CD4-positive, alpha-beta T cell treated with Interleukin-15 for 1 hour (primary cell): ENCODE measurements at places on chromosomes 3 and 15.

DNA sequence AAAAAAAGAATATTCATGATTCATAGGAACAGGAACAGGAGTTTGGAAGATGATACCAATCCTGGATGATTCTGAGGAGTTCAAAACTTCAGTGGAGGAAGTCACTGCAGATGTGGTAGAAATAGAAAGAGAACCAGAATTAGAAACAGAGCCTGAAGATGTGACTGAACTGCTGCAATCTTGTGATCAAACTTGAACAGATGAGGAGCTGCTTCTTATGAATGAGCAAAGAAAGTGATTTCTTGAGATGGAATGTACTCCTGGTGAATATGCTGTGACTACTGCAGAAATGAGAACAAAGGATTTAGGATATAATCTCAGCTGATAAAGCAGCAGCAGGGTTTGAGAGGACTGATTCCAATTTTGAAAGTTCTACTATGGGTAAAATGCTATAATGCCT, 72.7 kb downstream of the GSK3B start:
- no peak for DNase-seq

DNA sequence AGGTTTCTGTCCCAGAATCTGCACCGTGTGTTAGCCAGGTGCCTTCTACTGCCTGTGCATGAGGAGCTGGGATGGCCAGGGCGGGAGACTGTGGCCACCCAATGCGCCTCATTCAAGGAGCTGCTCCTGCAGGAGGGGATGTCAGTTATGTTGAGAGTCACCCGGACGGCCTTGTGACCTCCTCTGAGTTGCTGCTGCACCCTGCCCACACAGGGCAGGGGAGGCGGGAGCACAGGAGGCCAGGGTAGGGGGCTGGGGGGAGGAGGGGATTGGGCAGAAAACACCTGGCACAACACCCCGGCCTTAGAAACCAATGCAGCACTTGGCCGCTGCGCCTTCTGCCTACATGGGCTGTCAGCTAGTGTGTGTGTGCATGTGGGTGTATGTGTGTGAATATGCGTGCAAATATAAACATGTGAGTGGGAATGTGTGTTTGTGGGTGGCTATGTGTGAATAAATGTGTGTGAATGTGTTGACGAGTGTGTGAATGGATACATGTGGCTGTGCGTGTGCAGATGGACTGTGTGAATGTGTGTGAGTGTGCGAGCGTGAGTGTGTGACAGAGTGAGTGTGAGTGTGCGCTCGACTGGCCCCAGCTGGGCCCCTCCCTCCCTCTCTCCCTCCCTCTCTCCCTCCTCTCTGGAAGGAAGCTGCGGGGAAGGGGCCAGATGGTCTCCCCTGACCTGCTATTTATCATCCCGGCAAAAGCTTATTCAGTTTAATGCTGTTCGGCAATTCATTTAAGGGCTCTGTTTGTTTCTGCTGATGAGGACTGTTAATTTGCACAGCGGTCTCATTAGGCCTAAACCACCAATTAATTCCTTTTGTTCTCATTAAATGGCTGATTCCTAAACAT, 106.9 kb downstream of the TLE3 start:
- DNase-seq: no peak

DNA sequence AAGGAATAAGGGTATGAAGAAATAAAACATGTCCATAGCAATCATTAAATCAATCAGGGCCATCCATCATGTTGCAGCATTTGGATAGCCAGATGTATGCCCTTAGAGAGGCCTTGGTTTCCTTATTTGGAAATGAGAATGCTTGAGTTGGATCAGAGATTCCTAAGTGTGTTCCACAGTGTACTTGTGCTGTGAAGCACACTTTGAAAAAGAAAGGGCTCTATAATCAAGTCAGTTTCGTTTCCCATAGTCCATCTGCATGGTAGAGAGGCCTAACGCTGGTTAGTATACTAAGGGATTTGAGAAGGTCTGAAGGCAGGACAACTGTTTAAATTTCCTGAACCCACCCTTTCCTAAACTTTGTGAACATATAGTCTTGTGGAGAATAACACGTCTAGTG, 30.9 kb downstream of the RBMS3 start:
- DNase-seq: no peak

DNA sequence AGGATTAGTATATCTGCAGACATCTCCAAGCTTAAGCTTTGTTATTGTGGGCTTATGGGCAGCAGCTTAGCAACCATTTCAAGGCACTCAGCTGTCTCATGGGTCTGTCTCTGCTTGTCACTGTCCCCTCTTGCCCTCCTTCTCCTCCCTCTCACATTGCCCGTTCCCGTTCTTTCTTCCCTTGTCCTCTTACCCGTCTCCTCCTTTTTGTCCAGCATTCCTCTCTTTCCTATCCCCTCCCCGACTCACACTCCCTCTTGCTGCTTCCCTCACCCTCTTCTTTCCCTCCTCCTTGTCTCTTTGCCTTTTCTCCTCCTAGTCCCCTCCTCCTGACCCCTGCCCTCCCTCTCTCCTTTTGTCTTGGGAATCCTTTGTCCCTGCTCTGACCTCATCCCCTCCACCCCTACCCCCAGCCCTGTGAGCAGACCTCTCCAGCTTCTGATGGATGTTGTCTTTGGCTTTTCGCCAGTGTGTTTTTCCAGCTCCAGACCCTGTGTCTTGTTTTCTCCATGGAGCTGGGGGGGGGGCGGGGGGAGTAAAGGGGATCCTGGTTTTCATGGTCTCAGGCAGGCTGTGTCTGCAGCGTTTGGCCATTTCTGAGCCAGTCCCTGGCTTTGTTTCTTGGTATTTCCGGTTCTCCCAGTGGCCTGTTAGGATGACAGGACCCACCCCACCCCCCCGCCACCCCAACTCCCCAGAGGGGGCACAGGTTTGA, 47.9 kb upstream of the TRAK1 start:
- DNase-seq: no peak

DNA sequence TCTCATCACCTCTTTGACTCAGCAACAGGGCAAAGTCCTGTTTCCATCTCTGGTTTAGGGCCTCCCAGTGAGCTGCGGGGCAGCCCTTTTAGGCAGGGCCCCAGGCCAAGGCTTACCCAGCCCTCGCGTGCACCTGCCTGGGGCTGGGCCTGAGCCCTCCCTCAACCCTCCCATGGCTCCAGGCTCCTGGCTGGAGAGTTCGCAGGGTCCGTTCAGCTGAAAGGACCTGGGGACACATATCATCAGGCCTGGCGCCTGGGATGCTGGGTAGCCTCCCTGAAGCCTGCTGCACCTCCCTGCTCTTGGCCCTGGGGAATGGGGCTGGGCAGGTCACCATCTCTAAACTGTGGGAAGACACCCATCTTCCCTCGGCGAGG, 29.7 kb downstream of the HDAC11 start:
- no peak for DNase-seq

DNA sequence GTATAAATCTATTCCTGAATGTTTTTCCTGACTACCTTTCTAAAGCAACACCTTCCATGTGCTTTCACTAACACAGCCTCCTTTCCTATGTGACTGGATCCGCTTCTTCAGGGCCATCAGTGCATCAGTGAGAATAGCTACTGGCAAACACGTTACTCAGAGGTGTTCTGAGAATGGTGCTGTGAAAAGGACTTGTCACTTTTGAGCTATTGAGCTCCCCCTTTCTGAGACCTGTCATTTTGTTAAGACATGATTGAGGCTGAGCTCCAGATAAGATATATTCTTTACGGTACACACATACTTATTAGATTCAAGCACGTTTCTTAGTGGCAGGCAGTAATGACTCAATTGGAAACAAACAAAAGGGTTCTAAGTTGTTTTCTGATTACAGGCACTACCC, 45.0 kb upstream of the ADCY5 start:
- DNase-seq: no peak

DNA sequence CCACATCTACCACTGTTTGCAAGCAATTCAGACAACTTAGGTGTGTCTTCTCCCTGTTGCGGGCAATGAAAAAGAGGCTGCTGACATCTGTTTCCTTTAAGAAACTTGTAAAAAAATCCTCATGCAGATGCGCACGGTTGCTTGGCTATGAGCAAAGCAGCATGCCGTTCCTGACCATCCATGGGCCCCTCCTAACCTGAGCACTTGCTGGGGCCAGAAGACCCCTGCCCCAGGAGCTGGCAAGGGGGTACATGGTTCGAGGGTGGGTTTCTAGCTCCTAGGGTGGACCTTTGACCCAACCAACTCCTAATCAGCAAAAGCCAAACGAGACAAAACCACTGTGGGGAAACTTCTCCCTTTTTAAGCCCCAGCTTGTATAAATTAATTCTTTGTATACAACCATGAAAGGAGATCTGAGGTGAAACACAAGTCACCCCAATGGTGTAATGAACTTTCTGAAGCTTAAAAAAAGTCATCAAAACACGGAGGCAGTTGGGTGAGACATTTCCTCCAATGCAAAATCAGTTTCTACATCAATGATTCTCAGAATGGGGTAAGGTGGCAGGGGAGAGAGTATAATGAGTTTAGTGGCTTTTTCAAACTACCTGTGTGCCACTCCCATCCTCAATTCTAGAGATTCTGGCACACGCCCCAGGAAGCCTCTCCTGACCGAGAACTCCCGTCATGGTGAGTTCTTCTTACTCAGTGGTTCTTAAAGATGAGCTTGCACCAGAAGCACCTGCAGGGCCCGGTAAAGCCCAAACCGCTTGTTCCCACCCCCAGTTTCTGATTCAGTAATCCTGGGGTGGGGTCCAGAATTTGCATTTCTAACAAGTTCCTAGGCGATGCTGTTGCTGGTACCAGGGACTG, 44.1 kb downstream of the CPN2 start:
- peak; percentile 43 for DNase-seq

GRCh38 chr3:151037746-151038477, 47.6 kb upstream of the MED12L start:
- DNase-seq: no peak

- DNase-seq: no peak
These were observed 869.0 kb downstream of the AGBL1 start for GRCh38 chr15:86948719-86949118.

- DNase-seq: peak; percentile 52
These were observed 357.4 kb downstream of the SHQ1 start for GRCh38 chr3:72490688-72491435.

GRCh38 chr3:171234298-171235010, 207.9 kb upstream of the SLC2A2 start:
- DNase-seq: no peak

- DNase-seq: no peak
These were observed 107.0 kb downstream of the UBE3A start for GRCh38 chr15:25331860-25332259.

DNA sequence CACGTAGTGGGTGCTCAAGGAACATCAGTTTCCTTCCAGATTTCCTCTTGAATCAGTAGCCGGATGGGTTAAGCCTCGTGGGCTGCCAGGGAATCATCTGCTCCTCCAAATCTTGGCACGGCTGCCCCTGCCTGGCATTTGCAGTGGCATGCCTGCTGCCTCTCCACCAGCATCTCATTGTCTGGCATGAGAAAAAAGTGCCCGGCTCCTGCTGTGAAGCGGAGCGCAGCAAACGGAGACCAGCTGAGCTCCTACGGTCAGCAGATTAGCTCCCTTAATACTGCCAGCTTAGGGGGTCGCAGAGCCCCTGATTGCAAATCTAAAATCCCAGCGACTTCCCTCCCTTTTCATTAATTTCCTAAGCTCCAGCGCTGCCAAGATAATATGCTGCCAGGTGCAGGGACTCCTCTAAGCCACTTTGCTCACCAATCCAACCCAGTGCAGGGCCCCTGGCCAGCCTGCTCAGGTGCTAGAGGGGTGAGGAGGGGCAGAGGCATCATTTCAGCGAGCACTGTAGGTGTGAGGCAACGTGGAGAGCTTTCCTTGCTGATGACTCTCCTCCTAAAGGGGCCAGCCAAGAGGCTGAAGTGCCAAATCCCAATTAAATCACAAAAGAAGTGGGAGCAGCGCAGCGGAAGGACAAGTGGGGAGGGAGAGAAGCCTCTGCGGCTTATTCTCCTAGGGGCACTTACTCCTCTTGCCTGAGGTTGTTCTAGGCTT, 49.6 kb upstream of the ST8SIA2 start:
- DNase-seq: no peak

DNA sequence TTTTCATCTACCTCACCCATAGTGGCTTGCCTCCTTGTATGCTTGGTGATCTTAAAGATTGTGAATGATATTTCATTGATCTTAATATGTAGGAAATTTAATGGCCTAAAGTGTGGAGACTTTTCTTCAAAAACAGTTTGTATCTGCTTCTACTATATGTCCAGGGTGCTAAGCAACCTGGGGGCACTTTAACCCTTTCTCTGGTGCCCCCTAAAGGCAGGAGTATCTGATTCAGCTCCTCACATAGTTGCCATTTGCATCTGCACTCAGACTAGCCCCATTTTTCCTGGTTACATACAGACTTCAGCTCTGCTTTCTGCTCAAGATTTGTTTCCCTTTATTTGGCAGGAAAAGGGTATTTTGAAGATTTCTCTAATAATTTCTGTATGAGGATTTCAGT, 5.2 kb upstream of the PFN2 start:
- no peak for DNase-seq
